Fibroblast of skin of scalp (primary cell): ENCODE measurements at places on chromosomes 11 and 22.

- DNase-seq, result no peak
Measured at GRCh38 chr11:107508201-107508857, 50.7 kb upstream of the CWF19L2 start.

GRCh38 chr11:36292311-36292722 lies 3.1 kb upstream of the COMMD9 start:
- peak; percentile 59 for DNase-seq

DNA sequence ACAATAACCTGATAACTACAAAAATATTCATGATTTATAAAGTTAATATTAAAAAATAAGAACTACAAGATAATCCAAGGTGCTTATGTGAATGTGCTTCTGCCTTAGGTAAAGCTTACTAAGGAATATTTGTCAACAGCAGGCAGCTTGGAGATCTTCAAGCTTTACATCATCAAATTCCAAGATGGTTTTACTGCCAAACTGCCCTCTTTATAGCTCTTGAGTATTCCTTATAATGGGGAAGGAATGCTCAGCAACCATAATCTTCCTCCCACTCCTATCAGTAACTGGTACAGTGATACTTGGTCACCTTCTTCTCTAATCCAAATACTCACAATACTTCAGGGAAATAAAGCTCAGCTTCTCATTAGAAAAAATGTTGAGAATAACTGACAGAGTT lies 30.1 kb downstream of the SBF2 start:
- DNase-seq, result peak; percentile 67

- no peak for DNase-seq
Measured at GRCh38 chr11:61694602-61694939, 14.4 kb downstream of the DAGLA start.

DNA sequence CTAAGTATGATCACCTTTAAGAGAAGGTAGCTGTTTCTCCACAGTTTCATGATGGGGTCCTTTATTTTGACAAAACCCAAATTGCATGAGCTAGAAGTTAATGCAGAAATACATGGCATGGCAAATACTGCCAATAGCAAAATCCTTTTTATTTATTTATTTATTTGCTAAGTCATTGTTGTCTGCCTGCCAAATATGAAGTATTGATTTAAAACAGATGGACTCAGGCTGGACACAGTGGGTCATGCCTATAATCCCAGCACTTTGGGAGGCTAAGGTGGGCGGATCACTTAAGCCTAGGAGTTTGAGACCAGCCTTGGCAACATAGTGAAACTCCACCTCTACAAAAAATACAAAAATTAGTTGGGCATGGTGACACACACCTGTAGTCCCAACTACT lies 52.4 kb downstream of the LARGE2 start:
- peak; percentile 54 for DNase-seq

DNA sequence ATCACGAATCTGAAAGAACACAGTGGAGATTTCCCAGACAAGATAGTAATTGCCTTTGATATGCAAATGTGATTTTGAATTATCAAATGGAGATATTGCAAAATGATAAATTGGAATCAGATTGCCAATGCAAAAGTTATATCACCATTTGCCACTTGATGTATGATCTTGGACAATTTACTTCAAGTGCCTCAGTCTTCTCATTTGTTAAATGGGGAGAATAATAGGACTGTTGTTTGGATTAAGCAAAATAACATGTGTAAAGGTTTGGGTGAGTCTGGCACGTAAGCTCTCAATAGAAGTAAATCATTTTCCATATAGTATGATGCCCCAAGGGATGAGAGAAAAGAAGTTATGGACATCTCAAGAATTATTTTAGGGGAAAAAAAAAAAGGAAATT lies 7.9 kb upstream of the PHF21A start:
- DNase-seq, result no peak

- no peak for DNase-seq
Measured at GRCh38 chr11:11777897-11778296, 63.9 kb upstream of the USP47 start.

DNA sequence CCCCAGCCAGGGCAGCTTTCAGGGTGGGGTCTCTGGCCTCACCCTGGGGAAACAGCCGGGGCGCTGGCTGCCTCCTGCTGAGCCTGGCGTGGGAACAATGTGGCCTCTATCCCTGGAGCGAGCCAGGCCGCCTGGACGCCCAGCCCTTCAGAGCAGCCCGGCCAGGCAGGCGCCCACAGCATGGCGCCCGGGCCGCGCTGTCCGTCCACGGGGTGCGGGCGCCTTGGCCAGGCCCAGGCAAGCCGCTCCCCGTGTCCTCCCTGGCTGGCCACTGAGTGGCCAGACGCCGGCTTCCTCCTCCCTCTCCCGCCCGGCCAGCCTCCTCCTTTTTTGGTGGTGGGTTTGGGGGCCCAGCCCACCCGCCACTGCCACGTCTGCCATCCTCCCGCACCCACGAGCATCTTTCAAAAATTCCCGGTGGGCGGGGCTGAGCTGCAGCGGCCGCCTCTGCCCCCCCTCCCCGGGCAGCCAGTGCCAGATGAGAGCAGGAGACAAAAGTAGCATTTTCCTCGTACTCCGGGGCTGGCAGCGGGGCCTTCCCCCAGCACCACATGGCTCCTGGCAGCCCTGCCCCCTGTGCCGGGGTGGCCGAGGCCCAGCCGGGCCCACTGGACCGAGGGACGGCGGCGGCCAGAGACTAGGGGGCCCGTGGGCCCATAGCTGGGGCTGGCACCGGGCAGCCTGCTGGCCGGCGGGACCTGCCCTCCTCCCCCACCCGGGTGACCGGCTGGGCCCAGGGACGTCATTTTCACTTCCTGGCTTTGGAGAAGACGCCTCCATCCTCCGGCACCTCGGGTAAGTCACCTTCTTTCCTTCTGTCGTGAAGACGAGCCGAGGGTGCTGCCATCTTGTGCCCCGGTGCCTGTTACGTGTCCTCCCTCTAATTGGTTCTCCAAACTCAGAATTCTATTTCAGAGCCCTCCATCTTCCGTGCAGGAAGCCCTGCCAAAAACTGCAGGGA lies 70.2 kb upstream of the PPARA start:
- DNase-seq, result peak; percentile 78

DNA sequence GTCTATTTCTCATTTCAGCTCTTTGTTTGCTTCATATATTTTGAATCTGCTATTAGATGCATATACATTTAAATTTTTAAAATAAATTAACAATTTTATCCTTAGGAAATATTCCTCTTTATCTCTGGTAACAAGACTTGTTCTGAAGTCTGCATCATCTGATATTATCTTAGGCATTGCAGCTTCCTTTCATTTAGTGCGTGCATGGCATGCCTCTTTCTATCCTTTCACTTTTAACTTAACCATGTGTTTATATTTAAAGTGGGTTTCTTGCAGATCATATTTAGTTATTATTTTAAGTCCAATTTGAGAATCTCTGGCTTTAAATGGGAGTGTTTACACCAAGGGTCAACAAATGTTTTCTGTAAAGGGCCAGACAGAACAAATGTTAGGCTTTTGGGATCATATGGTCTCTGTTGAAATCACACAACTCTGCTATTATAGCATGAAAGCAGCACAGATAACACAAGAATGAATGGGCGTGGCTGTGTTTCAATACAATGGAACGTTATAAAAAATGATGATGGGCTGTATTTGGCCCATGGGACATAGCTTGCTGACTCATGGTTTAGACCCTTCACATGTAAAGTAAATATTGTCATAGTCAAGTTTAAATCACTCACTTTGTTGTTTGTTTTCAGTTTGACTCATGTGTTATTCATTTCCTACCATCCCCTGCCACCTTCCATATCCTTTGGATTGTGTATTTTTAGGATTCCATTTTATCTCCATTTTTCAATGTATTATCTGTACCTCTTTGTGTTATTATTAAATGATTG lies 83.9 kb upstream of the SNX19 start:
- peak; percentile 91 for DNase-seq

DNA sequence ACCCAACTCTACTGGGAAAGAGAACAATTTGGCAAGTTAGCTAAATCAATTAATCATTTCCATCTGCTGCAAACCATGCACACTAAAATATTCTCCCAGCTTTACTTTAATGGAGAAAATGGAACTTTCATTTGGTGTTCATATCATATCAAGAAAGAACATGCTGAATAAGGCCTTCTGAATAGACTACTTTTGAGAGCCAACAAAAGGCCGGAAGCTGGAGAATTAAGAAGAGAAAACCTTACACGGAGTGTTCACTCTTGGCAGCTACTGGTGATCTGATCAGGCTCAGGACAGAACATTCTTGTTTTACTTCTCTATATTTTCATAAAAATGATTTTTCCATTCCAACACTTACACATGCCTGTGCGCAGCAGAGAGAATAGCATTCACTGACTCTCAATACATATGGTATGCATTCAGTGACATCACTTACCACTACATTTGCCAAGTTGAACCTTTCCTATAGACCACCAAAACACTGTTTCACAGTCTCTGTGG lies 165.3 kb downstream of the TTC28 start:
- DNase-seq, result peak; percentile 42

- DNase-seq, result peak; percentile 99
Measured at GRCh38 chr11:64241241-64241490, 271 bp downstream of the FKBP2 start.

- DNase-seq, result peak; percentile 33
Measured at GRCh38 chr11:40397141-40397540, 1062.3 kb downstream of the LRRC4C start.

DNA sequence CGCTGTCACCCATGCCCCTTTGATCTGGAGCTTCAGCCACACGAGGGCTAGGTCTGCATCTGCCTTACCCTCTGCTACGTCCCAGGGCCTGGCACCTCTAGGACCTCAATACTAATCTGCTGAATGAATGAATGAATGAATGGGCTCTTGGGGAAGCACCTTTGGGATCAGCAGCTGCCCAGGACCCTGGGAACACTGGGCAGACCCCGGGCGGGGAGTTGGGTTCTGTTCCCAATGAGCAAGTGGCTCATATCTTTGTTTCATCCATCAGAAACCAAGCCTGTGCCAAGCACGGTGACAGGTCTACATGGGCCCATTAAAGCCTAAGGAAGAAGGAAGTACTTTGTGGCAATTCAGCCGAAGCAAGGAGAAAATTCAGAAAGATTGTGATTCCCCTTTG lies 41.5 kb upstream of the SHISAL1 start:
- no peak for DNase-seq
